Stimulated activated CD4-positive, alpha-beta T cell treated with anti-CD3 and anti-CD28 coated beads, TNF-alpha, amount 100 ng/mL, for 48 hours (primary cell): ENCODE measurements at places on chromosomes 1 and 21.

DNA sequence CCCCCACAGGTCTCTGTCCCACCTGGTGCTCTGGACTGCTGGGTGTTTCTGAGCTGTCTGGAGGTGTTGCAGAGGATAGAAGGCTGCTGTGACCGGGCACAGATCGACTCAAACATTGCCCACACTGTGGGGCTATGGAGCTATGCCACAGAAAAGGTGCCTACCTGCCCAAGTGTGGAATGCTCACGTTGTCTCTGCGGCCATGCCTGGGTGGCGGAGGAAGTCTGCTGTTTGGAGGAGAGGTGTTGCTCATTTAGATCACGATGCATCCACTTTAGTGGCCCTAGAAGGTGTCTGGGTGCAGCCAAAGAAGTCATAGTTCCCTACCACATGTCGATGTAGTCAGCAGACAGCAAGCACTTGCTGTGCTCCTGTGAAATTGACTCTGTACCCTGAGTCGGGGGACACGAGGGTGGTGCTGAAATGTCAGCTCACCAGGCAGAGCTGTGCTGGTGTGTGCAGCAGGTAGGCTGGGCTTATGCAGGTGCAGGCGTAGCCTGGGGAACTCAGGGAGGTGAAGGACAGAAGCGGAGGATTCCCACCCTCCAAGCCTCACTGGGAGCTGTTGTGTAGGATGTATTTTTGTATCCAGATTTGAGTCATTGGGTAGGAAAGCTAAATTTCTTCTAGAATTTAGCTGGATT, 32.8 kb upstream of the PWP2 start:
- DNase-seq = no peak

DNA sequence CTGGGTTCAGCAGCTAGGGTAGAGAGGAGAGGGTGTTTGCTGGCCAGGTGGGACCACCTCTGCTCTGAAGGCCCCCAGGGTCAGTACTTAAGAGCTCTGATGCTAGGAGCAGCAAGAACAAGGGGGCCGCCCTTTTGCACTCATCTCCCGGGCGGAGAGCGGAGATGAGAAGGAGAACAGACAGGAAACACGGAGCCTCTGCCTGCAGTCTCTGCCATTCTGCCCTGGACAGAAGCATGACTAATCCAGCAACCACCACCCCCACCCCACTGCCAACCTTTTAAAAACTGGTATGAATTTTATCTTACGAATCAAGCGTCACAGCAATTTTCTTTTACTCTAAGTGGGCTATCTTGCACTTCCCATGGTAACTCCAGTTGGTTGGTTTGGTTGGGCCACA, 34.5 kb downstream of the PARP1 start:
- DNase-seq = no peak

DNA sequence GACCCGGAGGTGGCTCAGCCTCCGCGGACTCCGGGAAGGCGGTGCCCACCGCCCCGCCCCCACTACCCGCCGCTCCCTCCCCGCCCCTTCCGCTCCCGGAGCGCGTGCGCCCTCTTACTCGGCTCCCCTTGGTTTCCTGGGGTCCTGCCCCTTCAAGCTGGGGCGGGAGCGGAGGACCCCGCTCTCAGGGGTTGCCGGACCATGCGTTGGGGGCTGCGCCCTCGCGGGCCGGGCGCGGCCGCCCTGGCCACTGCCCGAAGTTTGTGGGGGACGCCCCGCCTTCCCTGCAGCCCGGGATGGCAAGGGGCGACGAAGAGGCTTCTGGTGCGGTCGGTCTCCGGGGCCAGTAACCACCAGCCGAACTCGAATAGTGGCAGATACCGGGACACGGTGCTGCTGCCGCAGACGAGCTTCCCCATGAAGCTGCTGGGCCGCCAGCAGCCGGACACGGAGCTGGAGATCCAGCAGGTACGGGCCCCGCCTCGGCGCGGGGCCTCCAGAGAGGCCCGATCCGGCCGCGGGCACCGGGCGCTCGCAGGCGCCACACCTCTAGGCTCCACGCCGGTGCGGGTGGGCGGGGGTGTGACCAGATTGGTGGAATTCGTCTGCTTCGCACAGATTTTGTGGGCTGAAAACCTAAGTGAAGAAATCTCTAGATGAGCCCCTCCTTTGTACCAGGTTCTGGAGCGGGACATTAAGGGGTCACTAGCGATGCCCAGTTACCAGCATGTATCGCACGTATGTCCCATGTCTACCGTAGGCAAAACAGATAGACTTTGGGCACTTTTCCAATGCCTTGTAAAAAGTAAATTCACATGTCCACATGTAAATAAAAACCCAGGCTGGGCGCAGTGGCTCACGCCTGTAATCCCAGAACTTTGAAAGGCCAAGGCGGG, at the start of gene IARS2:
Gene IARS2 (plus strand): TSS at position 117 of the 896 bp plus-strand sequence. CDS start 85 bp downstream, at position 202.
- peak; percentile 83 for DNase-seq

- peak; percentile 46 for DNase-seq
These were observed 65.7 kb downstream of the MAP3K7CL start for GRCh38 chr21:29195981-29196669.

GRCh38 chr1:203794764-203795440, 521 bp upstream of the ZBED6 start:
- no peak for DNase-seq

- DNase-seq = no peak
These were observed 373.9 kb downstream of the VAV3 start for GRCh38 chr1:107590900-107591622.

DNA sequence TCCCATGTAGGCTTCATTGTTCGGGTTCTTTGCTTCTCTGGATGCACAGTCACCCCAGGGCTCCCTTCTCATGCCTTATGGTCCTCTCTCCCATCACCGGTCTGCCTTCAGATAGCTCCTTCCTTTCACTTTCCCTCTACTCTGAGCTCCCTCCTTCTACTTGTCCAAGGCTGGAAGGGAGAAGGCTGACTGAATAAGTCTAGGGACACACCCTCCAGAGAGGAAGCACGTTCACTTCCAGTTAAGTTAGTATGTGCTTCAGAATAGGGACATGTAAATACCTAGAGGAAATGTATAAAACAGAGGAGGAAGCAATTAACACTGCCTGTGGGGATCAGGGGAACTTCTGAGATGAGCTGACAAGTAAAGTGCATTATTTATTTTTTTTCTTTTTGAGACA, 23.5 kb downstream of the CXADR start:
- no peak for DNase-seq

- DNase-seq = no peak
These were observed 866.2 kb downstream of the LRRIQ3 start for GRCh38 chr1:73331726-73332125.

DNA sequence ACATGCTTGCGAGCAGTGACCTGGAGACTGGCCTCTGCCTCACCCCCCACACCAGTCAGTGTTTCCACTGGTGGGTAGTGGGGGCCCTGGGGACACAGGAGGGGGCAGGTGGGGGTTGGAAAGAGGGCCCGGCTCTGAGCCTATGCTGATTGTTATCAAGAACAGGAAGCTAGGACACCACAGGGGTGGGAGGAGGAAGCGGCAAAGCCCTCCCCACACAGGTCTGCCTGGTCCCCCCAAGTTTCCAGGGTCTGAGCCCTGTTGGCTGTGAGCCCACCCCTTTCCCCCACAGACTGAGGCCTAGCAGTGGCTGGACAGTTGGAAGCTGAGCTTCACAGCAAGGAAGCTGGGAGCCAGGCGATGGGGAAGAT, 1.6 kb upstream of the PTPN7 start:
- no peak for DNase-seq

GRCh38 chr1:223776075-223776814, 63.9 kb downstream of the CAPN2 start:
- peak; percentile 31 for DNase-seq

DNA sequence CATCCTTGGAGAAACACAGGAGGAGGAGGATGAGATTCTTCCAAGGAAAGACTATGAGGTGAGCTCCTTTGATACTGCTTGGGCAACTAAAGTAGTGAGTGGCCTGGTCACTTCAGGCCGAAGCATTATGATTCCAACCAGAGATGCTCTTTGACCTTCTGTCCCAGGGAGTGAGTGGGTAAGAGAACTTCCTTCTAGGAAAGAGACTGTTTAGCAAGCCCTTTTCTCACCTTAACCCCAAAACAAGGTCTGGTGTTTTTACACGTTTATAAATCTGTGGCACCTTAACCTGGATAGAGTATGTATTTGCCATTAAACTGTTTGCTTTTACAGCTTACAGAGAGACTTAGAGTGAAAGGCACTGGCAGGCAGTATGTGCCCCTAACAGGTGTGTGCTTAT, 1.1 kb downstream of the CLCN6 start:
- no peak for DNase-seq

GRCh38 chr21:32977216-32977615, 48.5 kb upstream of the OLIG2 start:
- DNase-seq = no peak

GRCh38 chr1:41902159-41902577, 16.6 kb downstream of the HIVEP3 start:
- no peak for DNase-seq

- no peak for DNase-seq
These were observed 231.8 kb downstream of the NEGR1 start for GRCh38 chr1:72050551-72050950.

GRCh38 chr1:101980974-101981373, 15.8 kb downstream of the OLFM3 start:
- no peak for DNase-seq
